Activated T-helper 1 cell treated with anti-CD3 and anti-CD28 coated beads, Interleukin-12 subunit alpha, Interleukin-12 subunit beta, Interleukin-2, Interleukin-4 antibody, amounts not matched to agents 30 ng/mL and 10 ng/mL and 1 ng/mL, durations not matched to agents 14 hours and 24 hours and 36 hours (primary cell): ENCODE measurements at places on chromosomes 4 and X. TPM values are rescaled to one million over a fixed set of nuclear protein-coding genes. Genes with fewer than 3 reads are reported as not detected.

FRMPD3 gene
- not detected in 2 replicates for total RNA-seq

PFKFB1 gene
- total RNA-seq: 0.39 and 0.93 TPM in 2 replicates

TASL gene
- total RNA-seq: 7.0 and 7.6 TPM in 2 replicates

MRPS18C gene
- 76.8 and 80.3 TPM in 2 replicates for total RNA-seq

QDPR gene
- total RNA-seq: 28.7 and 29.7 TPM in 2 replicates

HPSE gene
- 23.1 and 24.1 TPM in 2 replicates for total RNA-seq

TLR1 gene
- total RNA-seq: 1.9 and 2.7 TPM in 2 replicates

MAMLD1 gene
- 15.0 and 19.2 TPM in 2 replicates for total RNA-seq

SYP gene
- 2.9 and 3.3 TPM in 2 replicates for total RNA-seq

- H3K4me3 ChIP-seq: peak overlapping the region; percentile 92
- peak overlapping the region; percentile 100 for H3K27ac ChIP-seq
- peaks cover 28% of the 10 kb centered on the region for H3K36me3 ChIP-seq
- no peaks in the 10 kb centered on the region for H3K27me3 ChIP-seq
These were observed 545 bp downstream of the ABCE1 start for GRCh38 chr4:145098675-145099037.

DNA sequence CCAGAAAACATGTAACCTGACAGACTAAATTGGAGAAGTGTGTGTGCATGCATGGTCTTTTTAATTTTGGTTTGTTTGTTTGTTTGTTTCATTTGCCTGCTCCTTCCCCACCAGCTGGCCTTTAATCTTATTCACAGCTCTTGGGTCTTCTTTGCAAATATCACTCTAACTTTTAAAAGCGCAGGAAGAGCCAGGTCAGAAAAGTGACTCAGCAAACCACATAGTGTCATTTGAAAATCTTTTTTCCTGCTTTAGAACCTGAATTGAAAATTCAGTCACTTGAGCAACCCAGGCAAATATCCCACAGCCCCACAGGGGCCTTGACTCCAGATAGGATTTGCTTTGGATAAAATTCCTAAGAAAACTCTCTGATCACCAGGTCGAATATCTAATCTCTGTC lies 4.6 kb downstream of the TMEM255A start:
- DNase-seq: no peak
- peaks cover 34% of the 10 kb centered on the region for H3K4me1 ChIP-seq
- H3K36me3 ChIP-seq: no peaks in the 10 kb centered on the region
- H3K27ac ChIP-seq: no peak overlapping the region

GRCh38 chr4:27316176-27316575 lies 455.5 kb downstream of the STIM2 start:
- no peak overlapping the region for H3K27ac ChIP-seq
- no peak overlapping the region for H3K4me3 ChIP-seq
- no peaks in the 10 kb centered on the region for H3K27me3 ChIP-seq
- H3K4me1 ChIP-seq: no peaks in the 10 kb centered on the region
- DNase-seq: no peak

DNA sequence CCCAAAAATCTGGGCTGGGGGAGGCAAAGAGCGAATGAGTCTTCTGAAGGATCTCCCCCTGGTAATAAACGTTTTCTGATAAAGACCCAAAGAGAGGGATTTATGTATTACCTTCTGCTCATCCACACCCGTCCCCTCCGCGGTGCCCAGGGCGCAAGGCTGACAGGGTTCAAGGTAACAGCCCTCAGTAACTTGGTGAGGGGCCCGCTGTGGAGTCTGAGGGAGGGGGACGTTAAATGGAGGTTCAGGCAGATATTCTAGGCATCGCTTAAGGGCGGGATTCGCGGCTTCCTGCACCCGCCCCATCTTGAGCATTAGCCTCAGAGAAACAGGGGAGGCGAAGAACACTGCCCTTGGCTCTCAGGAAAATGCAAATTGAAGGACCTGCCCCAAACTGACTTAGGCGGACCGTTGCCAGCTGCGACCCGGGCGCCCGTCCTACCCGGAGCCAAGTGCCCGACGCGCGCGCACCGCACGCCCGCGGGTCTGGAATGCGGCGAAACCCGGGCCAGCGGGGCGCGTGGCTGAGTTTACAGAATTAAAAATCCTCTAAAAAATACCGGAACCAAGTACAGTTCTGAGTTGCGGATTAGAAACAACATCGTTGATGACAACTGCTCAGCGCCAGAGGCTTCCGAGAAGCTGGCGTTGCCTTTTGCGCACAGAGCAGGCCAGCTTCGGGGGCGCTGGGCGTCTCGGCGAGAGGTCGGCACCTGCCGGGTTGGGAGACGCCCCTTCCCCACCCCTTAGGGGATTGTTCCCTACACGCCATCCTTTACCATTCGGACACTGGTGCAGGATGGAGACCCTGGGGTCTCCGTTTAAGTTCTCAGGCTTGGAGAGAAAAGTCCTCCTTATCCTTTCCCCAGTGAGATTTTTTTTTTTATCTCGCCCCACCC lies 2.8 kb downstream of the HELT start:
- peak overlapping the region; percentile 55 for H3K27ac ChIP-seq
- no peak for DNase-seq
- no peaks in the 10 kb centered on the region for H3K4me1 ChIP-seq
- H3K27me3 ChIP-seq: peaks cover 87% of the 10 kb centered on the region
- no peak overlapping the region for H3K4me3 ChIP-seq

GRCh38 chrX:68177542-68177941 lies 255.8 kb downstream of the OPHN1 start:
- H3K27me3 ChIP-seq: no peaks in the 10 kb centered on the region
- H3K4me3 ChIP-seq: no peak overlapping the region
- H3K27ac ChIP-seq: no peak overlapping the region
- H3K4me1 ChIP-seq: no peaks in the 10 kb centered on the region
- no peak for DNase-seq

GRCh38 chrX:101206471-101206870 lies 13.1 kb upstream of the DRP2 start:
- H3K27ac ChIP-seq: no peak overlapping the region
- H3K4me3 ChIP-seq: no peak overlapping the region
- H3K36me3 ChIP-seq: no peaks in the 10 kb centered on the region
- no peaks in the 10 kb centered on the region for H3K27me3 ChIP-seq

GRCh38 chr4:6582889-6583490 lies 8.0 kb downstream of the MAN2B2 start:
- no peak overlapping the region for H3K4me3 ChIP-seq
- H3K27me3 ChIP-seq: no peaks in the 10 kb centered on the region
- H3K27ac ChIP-seq: no peak overlapping the region
- no peak for DNase-seq
- H3K4me1 ChIP-seq: no peaks in the 10 kb centered on the region
- peaks cover 42% of the 10 kb centered on the region for H3K36me3 ChIP-seq

DNA sequence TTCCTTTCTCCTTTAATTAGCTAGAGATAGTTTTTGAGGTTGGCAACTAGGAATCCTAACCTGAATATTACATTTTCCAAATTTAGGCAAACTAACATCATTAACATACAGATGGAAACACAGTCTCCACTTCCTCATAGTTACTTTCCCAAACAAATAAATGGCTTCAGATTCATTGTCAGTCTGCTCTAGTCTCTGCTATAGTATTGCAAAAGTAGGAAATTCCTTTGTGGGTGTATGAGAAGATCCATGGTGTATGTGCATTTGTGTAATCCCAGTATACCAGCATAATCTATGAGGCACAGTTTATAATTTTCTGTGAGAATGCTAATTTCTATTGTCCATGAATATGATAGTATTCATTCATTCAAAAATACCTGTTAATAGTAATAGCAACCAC lies 3.0 kb upstream of the NDP start:
- H3K4me1 ChIP-seq: peaks cover 10% of the 10 kb centered on the region
- no peak for DNase-seq
- H3K27ac ChIP-seq: no peak overlapping the region

GRCh38 chr4:24160358-24160757 lies 270.5 kb upstream of the PPARGC1A start:
- H3K27ac ChIP-seq: no peak overlapping the region
- DNase-seq: no peak
- no peaks in the 10 kb centered on the region for H3K4me1 ChIP-seq
- no peak overlapping the region for H3K4me3 ChIP-seq
- no peaks in the 10 kb centered on the region for H3K36me3 ChIP-seq
- H3K27me3 ChIP-seq: no peaks in the 10 kb centered on the region

GRCh38 chrX:154419189-154419588 lies 7.8 kb downstream of the TAFAZZIN start:
- no peaks in the 10 kb centered on the region for H3K27me3 ChIP-seq
- DNase-seq: no peak
- no peaks in the 10 kb centered on the region for H3K4me1 ChIP-seq
- H3K4me3 ChIP-seq: no peak overlapping the region

DNA sequence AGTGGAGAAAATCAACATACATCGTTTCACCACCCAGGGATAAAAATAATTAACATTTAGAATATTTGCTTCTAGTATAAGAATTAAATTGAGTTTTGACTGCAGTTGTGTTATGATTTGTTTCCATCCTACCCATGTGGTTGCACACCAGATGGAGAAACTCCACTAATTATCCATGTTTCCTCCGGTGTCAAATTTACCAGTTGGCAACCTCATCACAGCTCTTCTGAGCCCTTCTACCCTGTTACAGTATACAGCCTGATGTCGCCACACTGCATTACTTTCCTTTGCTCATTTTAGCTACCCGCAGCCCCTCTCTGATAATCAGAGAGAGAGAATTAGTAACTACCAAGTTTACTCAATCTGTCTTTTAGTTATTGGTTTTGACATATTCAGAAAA lies 411.2 kb downstream of the DTHD1 start:
- no peak overlapping the region for H3K4me3 ChIP-seq
- no peaks in the 10 kb centered on the region for H3K27me3 ChIP-seq
- no peaks in the 10 kb centered on the region for H3K36me3 ChIP-seq
- no peak overlapping the region for H3K27ac ChIP-seq

GRCh38 chr4:101027721-101028120 lies 319.6 kb downstream of the PPP3CA start:
- H3K27me3 ChIP-seq: no peaks in the 10 kb centered on the region
- H3K4me1 ChIP-seq: peaks cover 16% of the 10 kb centered on the region
- peaks cover 18% of the 10 kb centered on the region for H3K36me3 ChIP-seq
- H3K4me3 ChIP-seq: no peak overlapping the region

GRCh38 chrX:140822861-140823260 lies 113.3 kb downstream of the LINC00632 start:
- H3K27me3 ChIP-seq: no peaks in the 10 kb centered on the region
- H3K4me1 ChIP-seq: peaks cover 10% of the 10 kb centered on the region
- no peak overlapping the region for H3K4me3 ChIP-seq
- peak overlapping the region; percentile 33 for H3K27ac ChIP-seq

DNA sequence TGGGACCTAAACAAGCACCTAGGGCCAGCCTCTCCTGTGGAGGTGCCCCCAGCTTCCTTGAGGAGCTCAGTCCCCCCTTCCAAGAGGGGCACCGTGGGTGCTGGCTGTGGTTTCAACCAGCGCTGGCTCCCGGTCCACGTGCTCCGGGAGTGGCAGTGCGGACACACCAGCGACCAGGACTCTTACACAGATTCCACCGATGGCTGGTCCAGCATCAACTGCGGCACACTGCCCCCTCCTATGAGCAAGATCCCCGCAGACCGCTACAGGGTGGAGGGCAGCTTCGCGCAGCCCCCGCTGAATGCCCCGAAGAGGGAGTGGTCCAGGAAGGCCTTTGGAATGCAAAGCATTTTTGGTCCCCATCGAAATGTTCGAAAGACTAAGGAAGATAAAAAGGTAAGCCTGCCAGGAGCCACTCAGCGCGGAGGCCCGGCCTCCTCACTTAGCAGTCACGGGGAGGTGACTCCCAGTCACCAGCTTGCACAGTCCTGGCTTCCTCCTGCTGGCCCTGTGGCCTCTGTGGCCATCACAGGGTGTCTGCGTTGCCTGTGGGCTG lies 24.9 kb downstream of the RGS12 start:
- H3K36me3 ChIP-seq: no peaks in the 10 kb centered on the region
- no peaks in the 10 kb centered on the region for H3K4me1 ChIP-seq
- no peak overlapping the region for H3K27ac ChIP-seq
- H3K4me3 ChIP-seq: no peak overlapping the region
- no peak for DNase-seq
